LoVo (cell line): ENCODE measurements at places on chromosomes 2 and 18.
A peak's percentile ranks its signal among the peaks of the same experiment; 100 is the strongest.

DNA sequence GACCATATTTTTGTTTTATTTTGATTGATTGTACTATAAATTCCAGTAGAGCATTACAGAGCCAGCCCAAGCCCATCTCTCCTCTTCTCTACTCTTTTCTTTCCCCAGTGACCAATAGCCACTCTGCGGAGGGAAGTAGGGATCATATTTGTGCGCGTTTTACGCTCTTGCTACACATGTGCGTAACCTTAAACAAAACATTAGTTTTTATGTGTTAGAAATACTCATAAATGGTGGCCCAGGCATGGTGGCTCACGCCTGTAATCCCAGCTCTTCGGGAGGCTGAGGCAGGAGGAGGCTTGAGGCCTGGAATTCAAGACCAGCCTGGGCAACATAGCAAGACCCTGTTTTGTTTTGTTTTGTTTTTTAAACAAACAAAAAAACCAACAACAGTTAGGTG, 31.3 kb downstream of the HPCAL1 start:
- DNase-seq: no peak

DNA sequence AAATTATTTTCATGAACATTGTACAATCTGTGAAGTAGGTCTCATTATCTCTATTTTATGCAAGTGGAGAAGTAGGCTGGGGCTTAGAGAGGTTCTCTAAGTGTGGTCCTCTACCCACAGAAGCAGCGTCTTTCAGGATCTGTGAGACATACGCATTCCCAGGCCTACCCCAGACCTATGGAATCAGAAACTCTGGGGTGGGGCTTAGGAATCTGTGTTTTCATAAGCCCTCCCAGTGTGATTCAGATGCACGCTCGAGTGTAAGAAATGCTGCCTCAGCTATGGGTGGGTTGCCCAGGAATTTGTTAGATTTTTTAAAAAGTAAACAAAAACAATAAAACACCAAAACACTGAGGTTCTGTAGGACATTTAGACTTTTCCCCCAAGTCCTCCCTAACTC, 14.8 kb upstream of the ZAP70 start:
- DNase-seq: no peak

GRCh38 chr2:191778041-191778440, 68.8 kb downstream of the CAVIN2 start:
- DNase-seq: no peak

GRCh38 chr2:189409647-189410046, 31.6 kb upstream of the WDR75 start:
- DNase-seq: no peak

GRCh38 chr2:160310118-160310828, 110.2 kb upstream of the ITGB6 start:
- no peak for DNase-seq

DNA sequence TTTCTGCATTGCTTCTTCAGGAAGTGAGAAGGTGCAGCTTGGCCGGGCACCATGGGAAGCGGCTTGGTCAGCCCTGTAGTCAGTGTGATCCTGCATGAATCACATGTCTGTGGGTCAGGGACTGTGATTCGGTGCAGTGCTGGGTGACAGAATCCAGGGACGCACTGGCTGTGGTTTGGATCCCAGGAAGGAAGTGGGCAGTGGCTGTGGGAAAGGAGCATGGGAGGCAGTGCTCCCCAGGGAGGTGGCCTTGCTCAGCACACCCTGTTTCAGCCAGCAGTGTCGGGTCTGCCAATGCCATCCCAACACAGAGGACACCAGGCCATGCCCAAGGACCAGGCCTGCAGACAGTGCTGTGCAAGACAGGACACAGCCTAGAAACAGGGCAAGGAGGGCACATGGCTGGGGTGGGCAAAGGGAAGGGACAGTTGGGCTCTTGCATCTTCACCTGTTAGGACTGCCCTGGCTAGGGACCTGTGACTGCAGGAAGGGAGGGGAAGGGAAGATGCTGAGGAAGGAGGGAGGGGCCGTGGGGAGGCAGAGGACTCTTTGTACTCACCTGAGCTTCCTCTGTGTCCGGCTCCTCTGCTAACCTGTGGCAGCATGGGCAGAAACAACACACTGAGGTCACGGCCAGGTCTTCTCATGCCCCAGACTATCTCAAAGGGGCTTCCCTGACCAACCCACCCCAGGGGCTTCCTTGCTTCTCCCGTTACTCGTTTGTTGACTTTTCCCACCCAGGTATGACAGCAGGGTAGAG, 37.2 kb upstream of the DNMT3A start:
- DNase-seq: no peak

DNA sequence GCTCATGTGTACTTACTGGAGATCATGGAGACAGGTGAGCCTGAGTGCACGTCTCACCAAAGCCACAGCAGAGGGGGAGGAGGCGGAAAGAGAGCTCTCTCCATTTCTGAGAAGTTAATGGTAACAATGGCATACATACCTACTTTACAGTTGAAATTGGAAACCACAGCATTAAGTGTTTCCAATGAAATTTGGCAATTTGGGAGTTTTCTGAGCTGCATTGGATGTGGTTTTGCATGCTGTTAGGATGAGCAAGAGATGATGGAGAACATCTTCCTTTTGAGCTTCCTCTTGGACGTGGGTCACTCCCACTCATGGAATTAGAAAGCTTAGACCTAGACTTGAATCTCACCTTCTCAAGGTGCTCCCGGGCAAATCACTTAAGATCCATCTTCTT, 25.5 kb upstream of the IL37 start:
- no peak for DNase-seq

- no peak for DNase-seq
These were observed 2.0 kb downstream of the GPC1 start for GRCh38 chr2:240437551-240437860.

GRCh38 chr2:182463760-182464159, 36.9 kb upstream of the PDE1A start:
- DNase-seq: no peak

DNA sequence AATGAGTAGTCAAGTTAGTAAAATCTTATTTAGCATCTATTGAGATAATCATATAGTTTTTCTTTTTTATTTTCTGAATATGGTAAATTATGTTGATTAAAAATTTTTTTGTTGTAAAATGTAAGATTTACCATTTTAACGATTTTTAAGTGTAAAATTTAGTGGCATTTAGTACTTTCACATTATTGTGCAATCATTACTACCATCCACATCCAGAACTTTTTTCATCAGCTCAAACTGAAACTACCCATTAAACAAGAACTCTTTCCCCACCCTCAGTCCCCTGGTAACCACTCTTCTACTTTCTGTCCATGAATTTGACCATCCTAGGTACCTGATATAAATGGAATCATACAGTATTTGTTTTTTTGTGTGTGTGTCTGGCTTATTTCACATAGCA, 11.1 kb downstream of the RAB3GAP1 start:
- no peak for DNase-seq

GRCh38 chr18:28804512-28805202, 627.7 kb upstream of the CDH2 start:
- DNase-seq: no peak

DNA sequence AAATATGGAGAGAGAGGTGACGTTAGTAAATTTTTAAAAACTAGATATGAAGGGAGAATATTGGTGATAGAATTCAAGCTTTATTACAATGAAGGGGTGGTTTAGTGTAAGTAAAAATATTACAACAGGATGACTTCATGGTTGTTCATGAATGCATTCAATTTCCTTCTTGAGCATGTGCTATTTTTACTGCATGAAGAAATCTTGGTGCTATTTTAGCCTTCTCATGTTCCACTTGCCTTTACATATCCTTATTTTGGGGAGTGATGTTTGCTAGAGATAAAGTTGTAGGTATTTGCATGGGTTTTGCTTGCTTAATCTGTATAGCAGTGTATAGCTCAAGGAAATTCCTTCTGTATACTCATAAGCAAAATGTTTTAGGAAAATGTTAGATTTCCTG, 195.0 kb upstream of the MMADHC start:
- DNase-seq: no peak

DNA sequence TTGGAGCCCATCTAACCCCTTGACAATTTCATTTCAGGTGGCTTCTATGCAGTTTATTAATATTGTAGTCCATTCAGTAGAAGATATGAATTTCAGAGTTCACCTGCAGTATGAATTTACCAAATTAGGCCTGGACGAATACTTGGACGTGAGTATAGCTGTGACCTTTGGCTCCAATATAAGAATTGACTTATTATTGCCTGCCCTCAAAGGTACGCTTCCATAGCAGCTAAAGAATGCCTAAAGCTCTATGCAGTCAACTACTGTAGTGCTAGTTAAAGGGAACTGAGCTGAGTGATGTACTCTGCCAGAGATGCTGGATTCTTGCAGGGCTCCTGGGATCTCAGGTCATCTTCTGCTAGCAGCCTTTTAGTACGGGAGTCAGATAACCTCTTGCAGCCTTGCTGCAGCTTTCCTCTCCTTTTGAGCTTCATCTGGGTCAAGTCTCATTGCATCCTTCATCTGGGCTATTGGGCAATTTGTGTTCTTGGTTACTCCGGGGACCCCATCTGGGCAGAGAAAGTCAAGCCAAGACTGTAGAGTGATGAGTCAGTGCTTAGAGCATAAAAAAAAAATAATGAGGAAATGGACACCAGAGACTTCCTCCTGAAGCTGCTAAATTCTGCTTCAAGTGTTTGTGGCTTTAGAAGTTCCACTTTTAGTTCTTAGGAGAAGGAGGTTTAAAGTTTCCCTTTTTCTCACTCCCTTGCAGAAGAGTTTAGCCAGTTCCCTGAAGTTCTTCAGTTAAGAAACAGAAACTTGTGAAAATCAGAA, 105.6 kb downstream of the PRPF40A start:
- DNase-seq: no peak

DNA sequence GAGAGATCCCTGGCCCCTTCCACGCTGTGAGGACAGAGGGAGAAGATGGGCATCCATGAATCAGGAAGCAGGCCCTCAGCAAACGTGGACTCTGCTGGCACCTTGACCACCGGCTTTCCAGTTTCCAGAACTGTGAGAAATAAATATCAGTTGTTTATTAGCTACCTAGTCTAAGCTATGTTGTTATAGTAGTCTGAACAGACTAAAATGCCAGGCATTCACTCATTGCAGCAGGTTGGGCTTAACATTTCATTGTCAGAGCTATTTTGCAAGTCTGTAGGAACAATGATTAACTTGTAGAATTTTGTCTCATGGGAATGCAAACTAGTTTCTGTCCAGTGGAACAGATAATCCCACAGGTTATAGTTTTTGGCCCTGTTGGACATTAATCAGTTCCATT, 24.8 kb upstream of the TBC1D8 start:
- DNase-seq: no peak

GRCh38 chr2:46006473-46007025, 290.7 kb upstream of the EPAS1 start:
- no peak for DNase-seq

- DNase-seq: no peak
These were observed 256.0 kb upstream of the HNMT start for GRCh38 chr2:137708311-137708710.

DNA sequence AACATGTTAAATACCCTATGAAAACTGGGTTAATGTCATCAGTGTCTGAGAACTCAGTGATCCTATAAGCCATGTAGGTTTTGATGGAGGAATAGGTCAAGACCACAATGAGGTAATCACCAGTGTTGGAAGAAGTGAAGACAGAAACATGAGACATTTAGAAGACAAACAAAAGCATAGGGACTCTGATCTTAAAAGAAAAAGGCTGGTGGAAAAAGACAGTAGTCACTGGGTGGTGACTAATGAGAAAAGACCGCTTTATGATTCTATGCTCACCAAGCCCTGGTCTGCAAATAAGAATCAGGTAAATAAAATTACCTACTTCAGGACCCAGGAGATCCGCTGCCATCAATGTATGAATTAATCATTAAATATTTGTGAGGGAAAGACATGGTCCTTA, 271.9 kb downstream of the GPD2 start:
- peak; percentile 10 for DNase-seq

DNA sequence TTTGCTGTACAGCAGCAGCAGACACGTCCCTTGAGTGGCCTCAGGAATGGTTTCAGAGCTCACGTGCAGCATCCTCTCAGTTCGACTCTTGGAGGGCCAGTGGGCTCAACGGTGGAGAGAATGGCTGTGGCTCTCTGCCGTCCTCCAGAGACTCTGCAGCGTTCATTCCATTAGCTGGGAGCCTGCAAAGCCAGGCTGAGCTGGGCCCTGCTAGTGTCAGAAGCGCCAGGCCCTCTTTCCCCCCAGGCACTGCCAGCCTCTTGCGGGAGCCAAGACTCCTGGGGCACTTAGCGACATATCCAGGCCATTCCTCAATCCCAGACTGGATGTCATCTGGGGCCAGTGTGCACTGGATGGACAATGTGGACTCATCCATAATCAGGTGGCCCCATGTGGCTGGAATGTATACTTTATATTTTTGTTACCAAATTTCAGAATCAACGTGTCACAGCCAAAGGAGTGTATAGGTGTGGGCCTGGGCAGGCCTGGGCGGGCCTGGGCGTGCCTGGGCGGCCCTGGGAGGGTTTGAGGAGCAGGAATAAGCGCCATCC, 125.1 kb upstream of the EPAS1 start:
- peak; percentile 48 for DNase-seq

- no peak for DNase-seq
These were observed 417.9 kb upstream of the GCFC2 start for GRCh38 chr2:76128622-76129021.

DNA sequence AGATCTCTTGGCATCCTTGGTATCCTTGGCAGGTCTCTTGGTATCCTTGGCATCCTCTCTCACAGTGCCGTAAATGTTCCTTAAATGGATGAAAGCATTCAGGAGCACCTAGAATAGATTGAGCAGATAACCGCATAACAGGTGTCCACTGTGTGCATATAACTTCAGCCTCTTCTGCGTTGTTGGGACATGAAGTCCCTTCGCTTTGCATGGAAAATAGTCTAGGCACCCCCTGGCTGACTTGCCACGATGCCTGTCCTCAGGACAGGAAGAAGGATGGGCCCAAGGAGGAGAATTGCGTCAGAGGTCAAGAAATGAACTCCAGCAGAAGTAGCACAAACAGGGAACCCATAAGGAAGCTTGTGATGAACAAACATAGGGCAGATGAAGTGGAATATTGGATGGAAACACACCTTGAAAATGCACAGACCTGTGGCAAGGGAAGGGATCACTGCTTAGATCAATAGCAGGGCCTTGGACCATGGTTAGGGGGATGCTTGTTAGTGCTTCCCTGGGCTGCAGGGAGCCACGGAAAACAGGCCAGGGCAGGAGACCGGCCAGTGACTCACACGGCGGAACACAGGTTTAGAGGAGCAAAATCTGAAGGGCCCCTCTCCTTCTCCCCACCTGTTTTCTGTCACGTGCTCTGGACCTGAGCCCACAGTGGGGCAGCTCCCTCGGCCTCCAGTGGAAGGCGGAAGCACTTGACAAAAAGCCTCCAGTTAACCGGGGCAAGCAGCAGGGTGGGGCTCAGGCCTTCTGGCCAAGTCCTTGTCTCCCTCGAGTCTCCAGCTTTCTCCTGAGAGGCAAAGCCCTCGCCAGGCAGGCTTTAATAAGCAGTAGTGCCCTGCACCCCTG, 99.2 kb upstream of the ASAP2 start:
- no peak for DNase-seq

DNA sequence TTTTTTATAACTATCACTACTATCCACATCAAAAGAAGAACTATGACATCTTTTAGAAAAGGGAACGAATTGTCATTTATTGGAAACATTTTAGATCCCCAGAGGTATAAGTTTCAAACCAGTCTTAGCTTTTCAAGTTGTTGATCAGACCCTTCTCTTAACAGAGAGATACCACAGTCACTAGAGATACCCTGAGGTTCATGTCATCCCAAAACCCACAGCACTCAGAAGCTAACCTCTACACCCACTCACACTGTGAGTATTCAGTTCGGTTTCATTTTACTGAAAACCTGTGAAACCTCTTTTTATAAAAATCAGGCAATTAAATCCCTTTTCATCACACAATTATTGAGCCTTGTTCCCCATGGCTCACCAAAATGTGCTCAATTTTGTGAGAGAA, 156.2 kb downstream of the DTNA start:
- DNase-seq: no peak
